ENCODE measurements at places on chromosomes 6 and 20.

DNA sequence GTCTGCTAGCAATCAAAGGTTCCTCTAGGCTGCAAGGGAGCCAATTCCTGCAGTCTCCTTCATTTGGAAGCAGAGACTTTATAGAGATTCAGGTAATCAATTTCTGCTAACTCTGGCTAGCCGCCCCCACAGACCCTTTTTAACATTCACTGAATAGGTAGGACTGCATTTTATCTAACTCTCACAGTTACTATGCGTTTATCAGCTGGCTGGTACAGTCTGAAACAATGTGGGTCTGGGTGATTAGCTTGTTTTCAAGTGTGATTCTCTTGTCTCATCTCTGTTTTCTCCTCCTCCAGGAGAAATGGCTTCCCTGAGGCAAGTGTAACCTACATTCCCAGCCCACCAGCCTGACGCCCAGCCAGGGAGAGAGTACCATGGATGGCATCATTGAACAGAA is 73.3 kb downstream of the SYNDIG1 start:
- DNase-seq: no peak

DNA sequence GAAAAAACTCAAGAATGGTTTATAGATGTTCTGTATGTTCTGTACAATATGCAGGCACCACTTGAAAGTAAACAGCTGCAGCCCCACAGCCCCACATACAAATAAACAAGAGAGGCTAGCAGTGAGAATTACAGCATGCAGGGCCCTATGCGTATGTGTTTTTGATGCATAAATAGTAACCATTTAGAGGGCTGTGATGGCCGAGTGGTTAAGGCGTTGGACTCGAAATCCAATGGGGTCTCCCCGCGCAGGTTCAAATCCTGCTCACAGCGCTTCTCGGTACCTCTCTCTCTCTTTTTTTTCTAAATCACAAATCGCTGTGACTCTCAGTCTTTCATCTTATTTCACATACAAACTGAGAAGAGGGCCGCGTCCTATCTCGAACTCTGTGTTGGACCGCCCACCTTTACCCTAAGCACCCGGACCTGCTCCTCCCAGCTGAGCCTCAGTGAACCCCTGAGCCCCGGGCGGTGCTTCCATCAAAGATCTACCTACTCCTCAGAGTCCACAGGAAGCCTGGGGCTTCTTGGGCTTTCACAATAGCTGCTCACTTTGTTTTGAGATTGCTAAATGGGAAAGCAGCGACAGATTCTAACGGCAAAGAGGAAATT is 37.7 kb upstream of the PRSS16 start:
- peak; percentile 6 for DNase-seq

GRCh38 chr6:44925100-44925739 is 402.9 kb upstream of the RUNX2 start:
- peak; percentile 5 for DNase-seq

GRCh38 chr6:41814629-41815028 is 27.1 kb downstream of the TOMM6 start:
- DNase-seq: no peak

- DNase-seq: no peak
These were observed 199.0 kb upstream of the HSF2 start for GRCh38 chr6:122200440-122200839.

DNA sequence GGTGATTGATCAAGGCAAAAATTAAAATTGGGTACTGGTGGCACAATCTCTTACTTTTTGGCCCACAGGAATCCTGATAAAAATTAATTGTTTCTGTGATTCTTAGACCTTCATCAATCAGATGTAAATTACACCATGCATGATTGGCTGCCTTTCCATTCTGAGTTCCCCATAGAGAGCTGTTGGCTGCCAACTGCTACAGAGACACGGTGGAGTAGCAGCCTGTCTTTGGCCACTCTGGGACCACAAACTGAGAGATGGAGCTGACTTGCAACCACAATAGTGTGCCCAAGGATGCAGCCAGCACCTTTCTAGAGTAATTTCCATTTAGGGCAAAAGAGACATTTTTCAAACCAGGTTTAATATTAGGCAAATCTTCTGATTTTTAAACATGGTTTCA is 274.3 kb upstream of the MMS22L start:
- no peak for DNase-seq

GRCh38 chr20:61117725-61118124 is 134.3 kb upstream of the CDH4 start:
- peak; percentile 80 for DNase-seq

GRCh38 chr20:30811885-30812671 is 445.4 kb upstream of the DEFB115 start:
- peak; percentile 49 for DNase-seq

- no peak for DNase-seq
These were observed 22.3 kb downstream of the MYBL2 start for GRCh38 chr20:43689165-43689564.

DNA sequence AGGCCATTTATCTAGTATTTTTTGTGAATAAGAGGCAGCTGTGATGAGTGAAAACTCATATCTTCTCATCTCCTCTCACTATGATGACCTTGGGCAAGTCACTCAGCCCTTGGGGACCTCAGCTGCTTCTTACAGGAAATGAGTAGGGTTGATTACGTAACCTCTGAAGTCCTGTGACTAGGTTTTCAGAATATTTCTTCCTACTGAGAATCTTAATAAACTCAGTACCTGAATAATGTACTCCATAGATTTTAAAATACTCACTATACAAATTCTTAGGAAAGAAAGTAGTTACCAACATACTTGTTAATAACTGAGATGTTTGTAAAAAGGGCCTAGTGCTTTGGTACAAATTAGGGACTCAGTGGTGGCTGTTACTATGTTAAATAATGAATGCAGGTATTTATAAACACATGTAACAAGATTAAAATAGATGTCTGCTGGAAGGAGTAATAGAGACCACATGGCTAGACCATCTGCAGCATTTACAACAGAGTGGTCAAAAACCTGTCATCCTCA is 60.9 kb downstream of the RPRD1B start:
- peak; percentile 85 for DNase-seq

GRCh38 chr6:393391-394221 is 2.1 kb downstream of the IRF4 start:
- no peak for DNase-seq

DNA sequence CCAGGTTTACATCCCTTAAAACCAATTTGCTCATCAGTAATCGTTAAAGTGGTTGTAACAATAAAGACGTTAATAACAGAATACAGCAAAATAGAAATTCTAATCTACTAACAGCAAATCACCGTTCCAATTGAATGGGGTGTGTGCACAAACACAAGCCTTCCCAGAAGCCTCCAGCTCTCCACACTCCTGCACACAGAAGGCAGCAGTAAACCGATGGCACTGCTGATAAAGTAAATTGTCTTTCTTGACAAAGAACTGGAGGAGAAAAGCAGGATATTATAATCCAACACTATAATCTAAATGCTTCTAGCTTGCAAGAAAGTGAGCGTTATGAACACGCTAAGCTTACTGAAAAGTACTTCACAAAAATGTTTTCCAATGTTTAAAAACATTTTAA is 7.0 kb downstream of the ZNF217 start:
- DNase-seq: no peak

DNA sequence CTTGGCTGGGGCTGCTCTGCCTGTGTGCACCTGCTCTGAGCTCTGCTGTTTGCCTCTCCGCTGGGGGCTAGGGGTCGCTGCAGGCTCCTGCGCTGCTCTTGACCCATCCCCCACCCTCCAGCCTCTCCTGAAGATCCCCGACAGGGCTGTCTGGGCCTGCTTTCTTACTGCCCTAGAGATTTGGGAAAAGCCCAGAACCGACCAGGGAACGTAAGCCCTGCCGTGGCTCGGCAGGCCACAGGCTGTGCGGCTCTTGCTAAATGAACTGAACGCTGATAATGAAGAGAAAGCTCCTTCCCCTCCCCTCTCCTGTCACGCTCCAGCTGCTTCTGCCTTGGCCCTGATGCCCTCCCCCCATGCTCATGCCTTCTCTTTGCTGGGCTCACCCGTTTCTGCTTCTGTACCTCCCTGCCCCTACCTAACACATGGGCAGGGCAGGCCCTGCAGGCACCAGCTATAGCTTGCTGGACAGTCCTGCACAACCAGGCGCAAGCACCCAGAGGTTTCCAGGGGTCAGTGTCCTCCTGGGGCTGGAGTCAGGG is 32.0 kb upstream of the PCMTD2 start:
- peak; percentile 46 for DNase-seq

GRCh38 chr6:2855061-2855519 is 13.4 kb upstream of the SERPINB1 start:
- DNase-seq: no peak

GRCh38 chr20:44970243-44970757 is 4.0 kb downstream of the STK4 start:
- peak; percentile 24 for DNase-seq

DNA sequence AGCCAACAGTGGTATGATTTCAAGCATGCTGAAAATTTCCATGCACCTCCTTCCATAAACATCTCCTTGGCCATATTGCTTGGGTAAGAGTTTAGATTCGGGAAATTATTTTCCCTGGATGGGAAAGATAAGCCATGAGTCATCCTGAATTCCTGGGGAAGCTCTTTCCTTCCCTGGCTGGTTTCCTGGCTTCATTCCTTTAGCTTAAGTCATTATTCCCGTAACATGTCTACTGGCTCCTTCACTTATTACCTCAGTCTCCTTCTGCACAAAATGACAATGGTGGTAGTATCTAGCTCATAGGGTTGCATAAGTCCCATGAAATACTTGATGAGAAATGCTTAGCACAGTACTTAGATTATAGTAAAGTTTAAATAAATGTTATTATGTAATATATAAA is 27.6 kb downstream of the TINAG start:
- DNase-seq: peak; percentile 99

GRCh38 chr6:124870611-124871459 is 91.4 kb upstream of the RNF217 start:
- peak; percentile 64 for DNase-seq

DNA sequence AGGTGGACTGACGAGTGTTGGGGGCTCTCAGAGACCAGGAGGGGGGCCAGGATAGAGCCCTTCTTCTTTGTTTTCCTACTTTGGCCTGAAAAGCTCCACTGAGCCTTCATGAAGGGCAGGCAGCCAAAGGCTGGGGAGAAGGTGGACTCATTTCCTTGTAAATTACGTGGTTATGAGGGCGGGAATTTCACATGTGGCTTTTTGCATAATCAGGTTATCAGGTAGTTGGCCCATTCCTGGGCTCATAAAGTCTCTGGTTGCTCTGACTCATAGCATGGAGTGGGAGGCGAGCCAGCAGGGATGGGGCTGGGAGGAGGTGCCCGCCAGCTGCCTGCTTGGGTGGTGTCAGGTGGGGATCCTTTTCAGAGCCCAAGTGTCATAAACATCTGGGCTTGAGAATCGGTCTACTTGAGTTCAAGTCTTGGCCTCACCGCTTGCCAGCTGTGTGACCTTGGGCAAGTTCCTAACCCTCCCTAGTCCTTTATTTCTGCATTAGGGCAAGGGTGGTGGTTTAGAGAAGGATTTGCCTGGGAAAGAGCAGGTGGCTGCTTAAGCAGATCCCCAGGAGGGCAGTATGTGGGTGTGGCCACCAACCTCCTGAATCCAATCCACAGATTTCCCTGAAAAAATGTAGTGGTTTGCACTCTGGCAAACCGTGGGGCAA is 26.5 kb upstream of the RNF24 start:
- DNase-seq: peak; percentile 89

GRCh38 chr6:16471222-16471909 is 233.0 kb downstream of the GMPR start:
- peak; percentile 49 for DNase-seq
